ENCODE measurements at places on chromosomes 1 and 21.

- no peak for DNase-seq
Measured at GRCh38 chr1:113899111-113899510, 5.5 kb downstream of the AP4B1 start.

DNA sequence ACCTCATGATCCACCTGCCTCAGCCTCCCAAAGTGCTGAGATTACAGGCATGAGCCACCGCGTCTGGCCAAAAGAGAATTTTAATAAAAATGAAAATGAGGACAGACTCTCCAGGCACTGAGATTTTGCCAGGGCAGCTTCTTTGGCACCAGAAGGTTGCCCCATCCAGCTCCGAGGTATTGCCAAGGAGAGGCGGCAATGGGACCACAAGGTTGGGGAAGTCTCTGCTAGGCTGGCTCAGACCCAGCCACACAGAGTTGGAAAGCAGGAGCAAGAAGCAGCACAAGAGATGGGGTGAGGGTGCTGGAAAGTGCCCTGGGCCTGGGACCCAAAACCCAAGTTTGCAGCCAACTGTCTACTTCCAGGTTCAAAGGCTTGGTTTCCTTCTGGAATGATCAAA, 200.9 kb downstream of the HHIPL2 start:
- no peak for DNase-seq

GRCh38 chr1:44000122-44000665, 8.8 kb downstream of the CCDC24 start:
- DNase-seq: no peak

- no peak for DNase-seq
Measured at GRCh38 chr1:23116921-23117699, 51.5 kb downstream of the LUZP1 start.

DNA sequence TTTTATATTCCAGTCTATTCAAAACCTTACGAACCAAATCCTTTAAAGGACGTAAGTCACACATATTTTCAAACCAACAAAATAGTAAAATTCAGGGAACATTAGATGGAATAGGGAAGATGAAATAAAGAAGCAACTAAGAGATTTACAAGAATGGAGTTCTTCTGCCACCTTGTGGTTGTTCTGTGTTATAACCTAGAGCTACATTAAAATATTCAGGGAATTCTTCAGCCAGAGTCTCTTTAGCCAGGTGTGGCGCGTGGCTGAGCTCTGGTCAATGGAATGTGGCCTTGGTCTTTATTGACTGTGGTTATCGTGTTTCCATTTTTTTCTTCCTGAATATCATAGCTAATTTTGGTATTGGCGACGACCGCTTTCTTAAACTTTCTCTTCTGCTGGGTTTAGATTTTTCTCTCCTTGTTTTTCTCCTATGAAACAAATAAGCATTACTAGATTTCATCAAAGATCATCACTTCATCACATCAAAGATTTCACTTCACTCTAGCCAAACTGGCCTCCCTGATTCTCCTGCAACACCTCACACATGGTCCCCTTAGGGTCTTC, 221.3 kb downstream of the MRPL39 start:
- peak; percentile 47 for DNase-seq

- DNase-seq: no peak
Measured at GRCh38 chr1:100565533-100565932, 27.6 kb downstream of the GPR88 start.

GRCh38 chr1:216390956-216391355, 32.3 kb downstream of the USH2A start:
- no peak for DNase-seq

GRCh38 chr1:206866062-206866461, 639 bp downstream of the IL20 start:
- no peak for DNase-seq

DNA sequence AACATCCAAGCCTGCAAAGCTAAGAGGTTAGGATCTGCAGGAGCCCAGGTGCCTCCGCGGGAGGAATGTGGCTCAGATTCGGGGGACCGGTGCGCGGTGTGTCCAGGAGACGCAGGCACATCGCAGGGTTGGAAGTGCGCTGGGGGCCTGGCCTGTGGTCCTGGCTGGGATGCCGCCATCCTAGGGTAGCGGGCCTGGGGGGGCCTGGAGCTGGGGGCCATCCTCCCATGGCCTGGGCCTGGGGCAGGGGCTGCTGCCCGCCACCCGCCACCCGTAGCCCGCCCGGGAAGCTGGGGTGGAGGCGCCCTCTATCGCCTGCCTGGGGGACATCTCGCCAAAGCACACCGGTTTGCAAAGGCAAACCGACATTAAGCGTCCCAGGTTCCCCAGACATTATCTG, 170.6 kb upstream of the ARHGEF16 start:
- DNase-seq: no peak

GRCh38 chr1:38858833-38859560, 575 bp downstream of the RRAGC start:
- no peak for DNase-seq
